ENCODE measurements at places on chromosomes 7 and 10.

DNA sequence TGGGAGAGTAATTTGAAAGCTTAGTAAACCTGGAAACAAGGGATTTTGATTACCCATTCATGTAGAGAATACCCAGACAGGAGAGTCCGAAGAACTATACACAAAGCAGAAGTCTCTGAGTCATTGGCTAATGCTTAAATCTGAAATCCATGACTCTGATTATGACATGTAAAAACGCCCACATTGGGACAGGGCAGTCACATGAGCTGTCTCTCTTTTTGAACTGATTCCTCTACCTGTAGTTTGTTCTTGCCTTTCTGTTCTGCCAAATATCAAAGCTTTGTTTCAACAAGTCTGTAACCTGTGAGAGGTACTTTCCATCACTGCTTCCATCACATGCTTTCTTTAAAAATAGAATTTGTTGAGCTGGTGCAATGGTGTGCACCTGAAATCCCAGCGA is 4.3 kb upstream of the GPNMB start:
- H3K27me3 ChIP-seq: peaks cover 51% of the 10 kb centered on the region
- no peak overlapping the region for H3K27ac ChIP-seq
- H3K4me1 ChIP-seq: no peaks in the 10 kb centered on the region
- no peak overlapping the region for H3K4me3 ChIP-seq

- no peaks in the 10 kb centered on the region for H3K36me3 ChIP-seq
- no peak overlapping the region for H3K4me3 ChIP-seq
- H3K4me1 ChIP-seq: peaks cover 14% of the 10 kb centered on the region
- H3K27me3 ChIP-seq: no peaks in the 10 kb centered on the region
Measured at GRCh38 chr10:5947471-5948207, 29.7 kb downstream of the IL15RA start.

GRCh38 chr7:114802632-114803031 is 119.3 kb upstream of the MDFIC start:
- peaks cover 5% of the 10 kb centered on the region for H3K27me3 ChIP-seq
- H3K4me1 ChIP-seq: no peaks in the 10 kb centered on the region
- H3K36me3 ChIP-seq: no peaks in the 10 kb centered on the region
- H3K4me3 ChIP-seq: no peak overlapping the region

DNA sequence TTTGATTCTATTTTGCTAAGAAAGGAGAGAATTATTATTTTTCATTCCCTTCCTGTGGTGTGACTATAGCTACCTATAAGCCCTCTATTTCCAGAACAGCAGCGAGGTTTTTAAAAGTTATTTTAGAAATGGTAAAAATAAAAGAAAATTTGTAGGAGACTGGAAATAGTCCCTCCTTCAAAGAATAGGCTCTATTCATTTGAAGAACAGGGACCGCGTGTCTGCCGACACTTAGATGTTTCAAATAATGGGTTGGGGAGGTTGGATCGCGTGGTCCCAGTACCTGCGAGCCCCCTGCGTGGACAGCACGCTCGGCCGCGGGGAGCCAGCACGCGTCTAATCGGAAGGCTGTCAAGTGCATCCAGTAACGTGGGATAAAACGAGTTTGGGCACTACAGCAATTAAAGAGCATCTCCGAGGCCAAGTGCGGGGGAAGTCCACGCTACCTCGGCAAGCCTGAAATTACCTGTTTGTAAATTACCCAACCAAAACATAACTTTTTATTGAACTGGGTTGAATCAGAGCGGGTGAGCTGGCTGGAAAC is 1.0 kb downstream of the CACNA2D1 start:
- H3K4me1 ChIP-seq: no peaks in the 10 kb centered on the region
- no peak for DNase-seq
- peaks cover 28% of the 10 kb centered on the region for H3K27me3 ChIP-seq
- H3K27ac ChIP-seq: no peak overlapping the region

- no peaks in the 10 kb centered on the region for H3K4me1 ChIP-seq
- no peaks in the 10 kb centered on the region for H3K36me3 ChIP-seq
- H3K27me3 ChIP-seq: no peaks in the 10 kb centered on the region
- no peak for DNase-seq
- no peak overlapping the region for H3K4me3 ChIP-seq
Measured at GRCh38 chr7:71198391-71198790, 66.4 kb downstream of the GALNT17 start.

DNA sequence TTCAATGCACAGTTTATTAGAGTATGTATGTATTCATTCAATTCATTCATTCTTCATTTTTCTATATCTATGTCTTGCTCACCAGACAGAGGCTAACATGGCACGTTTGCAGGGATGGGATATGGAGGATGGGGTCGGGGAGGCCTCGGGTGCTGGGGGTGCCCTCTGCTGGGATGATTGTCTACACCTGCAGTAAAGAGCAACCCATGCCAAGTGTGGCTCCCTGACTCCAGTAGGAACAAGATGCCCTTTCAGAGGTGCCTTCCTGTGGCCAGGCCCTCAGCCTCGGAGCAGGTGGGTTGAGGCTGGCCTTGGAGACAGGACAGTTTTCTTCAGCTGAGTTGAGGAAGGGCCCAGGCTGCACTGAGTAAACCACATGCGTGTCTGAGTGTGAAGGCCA is 157.2 kb downstream of the SH2D4B start:
- H3K4me3 ChIP-seq: no peak overlapping the region
- no peak overlapping the region for H3K27ac ChIP-seq
- H3K27me3 ChIP-seq: peaks cover 47% of the 10 kb centered on the region
- DNase-seq: no peak

GRCh38 chr7:142459551-142459963 is 201.7 kb upstream of the PRSS58 start:
- H3K27me3 ChIP-seq: no peaks in the 10 kb centered on the region
- H3K4me1 ChIP-seq: peaks cover 25% of the 10 kb centered on the region
- H3K27ac ChIP-seq: peak overlapping the region; percentile 43
- H3K36me3 ChIP-seq: peaks cover 2% of the 10 kb centered on the region
- DNase-seq: no peak
- H3K4me3 ChIP-seq: peak overlapping the region; percentile 28

DNA sequence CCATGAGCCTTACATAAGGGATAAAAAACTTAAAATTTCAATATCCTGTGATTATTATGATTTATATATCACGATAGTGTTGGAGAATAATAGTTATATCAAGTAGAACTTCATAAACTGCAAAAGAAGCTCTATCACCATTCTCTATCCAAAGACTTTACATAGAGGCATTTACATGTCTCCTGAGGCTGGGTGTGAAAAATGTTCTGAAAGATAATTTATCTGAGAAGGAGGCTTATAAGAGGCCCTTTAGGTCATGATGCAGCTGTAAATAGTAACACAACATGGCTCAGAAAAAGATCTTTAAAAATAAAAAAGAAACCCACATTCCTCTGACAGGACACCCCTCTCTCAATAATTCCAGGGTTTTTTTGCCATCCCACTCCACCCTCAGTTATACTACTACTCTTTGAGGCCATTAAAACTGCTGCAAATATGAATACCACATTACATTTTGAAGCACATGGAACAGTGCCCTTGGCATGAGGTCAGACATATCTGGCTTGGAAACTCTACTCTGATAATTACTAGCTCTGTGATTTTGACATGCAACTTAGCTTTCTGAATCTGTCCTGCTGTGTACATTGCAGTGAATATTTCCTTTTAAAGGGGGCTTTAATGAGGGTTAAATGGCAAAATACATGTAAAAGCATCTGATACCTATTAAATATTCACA is 55.5 kb downstream of the SLC16A12 start:
- no peaks in the 10 kb centered on the region for H3K36me3 ChIP-seq
- DNase-seq: no peak
- no peaks in the 10 kb centered on the region for H3K4me1 ChIP-seq
- H3K27me3 ChIP-seq: peaks cover 41% of the 10 kb centered on the region
- no peak overlapping the region for H3K4me3 ChIP-seq
- H3K27ac ChIP-seq: no peak overlapping the region

DNA sequence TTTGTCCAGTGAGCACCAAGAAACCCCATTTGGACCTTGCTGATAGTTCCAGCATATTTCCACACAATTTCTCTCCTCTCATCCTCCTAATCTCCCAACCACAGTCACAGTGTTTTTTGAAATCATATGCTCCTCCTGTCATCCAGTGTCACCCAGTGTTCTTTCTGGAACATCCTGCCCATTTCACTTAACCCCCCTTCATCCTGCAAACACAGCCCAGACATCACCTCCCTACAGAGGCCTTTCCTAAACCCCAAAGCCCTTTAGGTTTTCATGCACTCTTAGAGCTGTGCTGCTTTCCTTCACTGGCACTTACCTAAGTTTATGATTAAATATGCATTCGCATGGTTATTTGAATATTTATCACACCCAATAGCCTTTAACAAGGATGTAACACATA is 1158.0 kb upstream of the C7orf33 start:
- no peaks in the 10 kb centered on the region for H3K36me3 ChIP-seq
- no peak overlapping the region for H3K4me3 ChIP-seq
- DNase-seq: no peak
- no peaks in the 10 kb centered on the region for H3K4me1 ChIP-seq
- no peak overlapping the region for H3K27ac ChIP-seq
- no peaks in the 10 kb centered on the region for H3K27me3 ChIP-seq

DNA sequence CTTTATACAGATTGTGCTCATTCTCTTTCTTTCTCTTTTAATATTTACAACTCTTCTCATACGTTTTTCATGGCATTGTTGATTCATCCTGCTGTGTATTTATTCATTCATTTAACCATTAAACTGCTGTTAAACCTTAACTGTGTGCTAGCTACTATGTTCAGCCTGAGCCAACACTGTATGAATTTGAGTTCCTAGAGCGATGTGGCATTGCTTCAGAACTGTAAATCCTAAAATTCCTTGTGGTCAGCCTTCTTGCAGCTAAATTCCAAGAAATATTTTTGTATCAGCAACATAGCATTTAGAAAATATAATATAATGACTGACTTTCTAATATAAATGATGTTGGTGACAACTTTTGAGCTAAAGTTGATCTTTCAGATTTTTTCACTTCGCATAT is 184.7 kb upstream of the FZD1 start:
- H3K4me1 ChIP-seq: no peaks in the 10 kb centered on the region
- no peaks in the 10 kb centered on the region for H3K36me3 ChIP-seq
- H3K27ac ChIP-seq: no peak overlapping the region
- H3K4me3 ChIP-seq: no peak overlapping the region
- H3K27me3 ChIP-seq: no peaks in the 10 kb centered on the region

DNA sequence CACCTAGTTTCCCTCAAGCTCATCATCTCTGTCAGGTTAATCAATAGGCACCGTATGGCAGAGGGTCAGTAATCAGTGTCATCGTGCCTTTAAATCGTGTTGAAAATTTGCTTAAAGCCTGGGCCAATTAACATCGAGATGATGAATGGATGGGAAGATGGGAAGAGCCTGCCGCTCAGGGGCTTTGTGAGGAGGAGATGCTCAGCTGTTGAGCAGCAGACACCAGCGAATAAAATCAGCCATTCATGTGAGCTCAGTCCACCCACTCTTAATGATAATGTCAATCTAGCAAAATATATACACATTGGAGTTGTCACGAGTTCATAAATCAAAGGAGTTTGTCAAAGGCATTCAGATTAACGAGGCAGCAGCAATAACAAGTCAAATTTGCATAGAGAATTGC is 97.7 kb downstream of the BTRC start:
- H3K27me3 ChIP-seq: no peaks in the 10 kb centered on the region
- no peak overlapping the region for H3K4me3 ChIP-seq
- no peak overlapping the region for H3K27ac ChIP-seq

DNA sequence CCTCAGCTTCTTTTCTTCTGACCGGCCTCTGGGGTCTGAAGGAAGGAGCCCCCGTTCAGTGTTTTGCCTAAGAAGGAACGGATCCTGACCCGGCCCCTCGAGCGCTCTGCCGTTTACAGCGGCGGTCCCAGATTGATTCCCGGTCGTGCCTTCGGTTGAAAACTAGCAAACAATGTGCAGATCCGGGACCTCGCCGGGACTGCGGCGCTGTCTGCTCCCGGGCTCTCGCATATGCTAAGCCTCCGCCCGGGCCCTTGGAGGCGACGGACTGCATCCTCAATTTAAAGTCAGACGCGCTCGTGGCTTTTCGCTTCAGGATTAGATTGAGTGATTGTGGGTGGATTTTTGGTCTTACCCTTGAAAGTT is 559 bp downstream of the DBF4 start:
- H3K4me1 ChIP-seq: peaks cover 36% of the 10 kb centered on the region
- peak overlapping the region; percentile 96 for H3K4me3 ChIP-seq
- H3K27me3 ChIP-seq: no peaks in the 10 kb centered on the region
- H3K36me3 ChIP-seq: peaks cover 6% of the 10 kb centered on the region

DNA sequence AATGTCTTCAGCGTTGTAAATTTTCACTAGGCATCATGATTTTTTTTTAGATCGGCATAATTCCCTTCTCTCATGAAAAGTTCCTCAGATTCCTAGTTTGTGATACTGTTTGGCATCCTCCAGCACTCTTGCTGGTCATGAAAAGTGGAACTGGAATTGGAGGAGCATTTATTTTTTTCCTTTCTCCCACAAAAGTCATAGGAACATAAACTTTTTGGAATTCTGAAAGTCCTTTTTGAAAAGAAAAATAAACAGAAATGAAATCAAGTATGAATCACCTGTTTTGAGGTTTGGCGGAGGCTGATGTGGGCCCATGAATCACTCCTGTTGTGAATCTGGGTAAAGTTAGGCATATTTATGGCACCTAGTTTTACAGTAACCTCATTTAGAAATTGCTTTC is 17.7 kb downstream of the CACNB2 start:
- no peak overlapping the region for H3K27ac ChIP-seq
- H3K27me3 ChIP-seq: no peaks in the 10 kb centered on the region
- no peaks in the 10 kb centered on the region for H3K4me1 ChIP-seq

- H3K4me3 ChIP-seq: no peak overlapping the region
- no peak overlapping the region for H3K27ac ChIP-seq
- DNase-seq: no peak
Measured at GRCh38 chr10:89165923-89166322, 41.2 kb downstream of the CH25H start.

GRCh38 chr10:78528749-78529204 is 495.1 kb downstream of the RPS24 start:
- no peak for DNase-seq
- H3K4me3 ChIP-seq: no peak overlapping the region
- H3K27me3 ChIP-seq: peaks cover 21% of the 10 kb centered on the region
- peaks cover 9% of the 10 kb centered on the region for H3K36me3 ChIP-seq

- DNase-seq: no peak
- H3K36me3 ChIP-seq: peaks cover 7% of the 10 kb centered on the region
- H3K4me3 ChIP-seq: no peak overlapping the region
- no peak overlapping the region for H3K27ac ChIP-seq
- H3K27me3 ChIP-seq: peaks cover 28% of the 10 kb centered on the region
Measured at GRCh38 chr7:148327379-148327778, 263.2 kb upstream of the C7orf33 start.

- peaks cover 12% of the 10 kb centered on the region for H3K36me3 ChIP-seq
- H3K4me1 ChIP-seq: peaks cover 48% of the 10 kb centered on the region
- H3K4me3 ChIP-seq: peak overlapping the region; percentile 94
- DNase-seq: no peak
Measured at GRCh38 chr7:99623091-99623693, 6.4 kb downstream of the ZSCAN25 start.

Measured in T-helper 17 cell (primary cell).